NCI-H187 (cell line): ENCODE measurements at places on chromosomes 3 and 15.

DNA sequence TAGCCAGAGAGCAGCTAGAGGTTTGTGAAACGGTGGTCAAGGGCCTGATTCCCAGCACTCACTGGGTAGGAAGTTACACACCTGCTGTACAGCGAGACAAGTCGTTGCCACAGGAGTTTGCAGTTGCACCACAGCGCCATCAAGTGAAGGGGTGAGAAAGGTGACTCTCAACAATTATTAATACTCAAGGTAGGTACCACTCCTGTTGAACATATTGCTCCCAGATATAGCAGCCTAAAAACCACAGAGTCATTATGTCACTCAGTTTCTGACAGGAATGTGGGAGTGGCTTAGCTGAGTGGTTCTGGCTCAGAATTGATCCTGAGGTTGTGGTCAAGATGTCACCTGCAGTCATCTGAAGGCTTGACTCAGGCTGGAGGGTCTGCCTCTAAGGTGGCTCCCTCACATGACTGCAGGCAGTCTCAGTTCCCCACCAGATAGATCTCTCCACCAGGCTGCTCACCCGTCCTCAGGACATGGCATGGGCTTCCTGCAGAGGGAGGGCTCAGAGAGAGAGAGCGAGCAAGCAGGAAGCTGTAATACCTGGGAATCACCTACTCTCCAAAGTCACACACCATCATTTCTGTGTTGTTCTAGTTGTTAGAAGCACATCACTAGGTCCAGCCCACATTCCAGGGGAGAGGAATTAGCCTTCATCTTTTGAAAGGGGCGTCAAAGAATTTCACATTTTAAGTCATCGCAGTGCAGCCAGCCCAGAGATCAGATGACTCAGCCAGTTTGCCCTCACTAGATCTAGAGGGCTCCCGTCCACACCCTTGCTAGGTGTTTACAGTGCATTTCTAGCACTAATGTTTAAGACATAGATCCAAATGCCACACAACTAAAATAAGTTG, 17.0 kb upstream of the ANO10 start:
- peak; percentile 0 for DNase-seq

- DNase-seq = no peak
Measured at GRCh38 chr15:74383286-74383685, 15.8 kb upstream of the CYP11A1 start.

GRCh38 chr3:17629400-17629799, 113.0 kb downstream of the TBC1D5 start:
- DNase-seq = no peak

DNA sequence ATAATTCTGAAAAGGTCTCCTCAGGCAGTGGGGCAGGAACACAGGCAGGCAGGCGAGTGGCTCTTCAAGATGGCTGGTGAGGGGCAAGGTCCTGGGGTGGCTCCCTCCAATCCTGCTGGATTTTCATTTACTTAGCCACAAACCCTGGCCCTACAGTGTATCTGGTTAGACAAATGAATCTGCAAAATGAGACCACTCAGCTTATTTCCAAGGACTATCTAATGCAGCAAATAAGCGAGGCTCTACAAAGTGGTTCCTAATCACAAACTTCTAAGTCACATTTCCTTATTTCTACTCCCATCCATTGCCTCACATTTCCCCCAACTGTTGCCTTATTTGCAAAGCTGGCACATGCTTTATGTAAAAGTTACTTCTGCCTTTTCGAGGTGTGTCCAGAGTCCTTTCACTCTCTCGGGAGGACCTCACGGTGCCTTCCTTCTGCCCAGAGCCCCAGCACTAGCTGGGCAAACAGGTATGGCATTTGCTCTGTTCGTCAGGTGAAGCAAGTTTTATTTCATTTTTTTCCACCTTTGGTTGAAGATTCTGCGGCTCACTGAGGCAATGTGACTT, 40.5 kb downstream of the CCDC12 start:
- no peak for DNase-seq

DNA sequence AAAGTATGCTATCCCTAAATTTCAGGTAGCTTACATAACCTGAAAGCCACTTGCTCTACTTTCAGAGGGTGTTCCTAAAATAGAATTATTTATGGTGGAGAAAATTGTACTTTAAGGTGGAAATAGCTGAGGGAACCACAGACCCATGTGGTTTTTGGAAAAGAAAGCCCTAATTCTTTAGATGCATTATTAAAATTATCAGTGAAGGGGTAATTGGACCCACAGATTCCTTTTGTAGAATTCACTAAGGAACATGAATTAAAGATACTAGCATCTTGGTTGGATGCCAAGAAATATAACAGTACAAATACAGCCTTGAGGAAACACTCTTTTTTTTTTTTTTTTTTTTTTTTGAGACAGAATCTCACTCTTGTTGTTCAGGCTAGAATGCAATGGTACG, 37.8 kb downstream of the DPPA2 start:
- no peak for DNase-seq

- DNase-seq = no peak
Measured at GRCh38 chr3:39413691-39414420, 7.3 kb downstream of the RPSA start.

GRCh38 chr15:98888820-98889479, 118.6 kb downstream of the PGPEP1L start:
- DNase-seq = no peak

- DNase-seq = no peak
Measured at GRCh38 chr3:158780766-158781165, 21.1 kb upstream of the MFSD1 start.

GRCh38 chr3:67077656-67078055, 79.5 kb downstream of the KBTBD8 start:
- DNase-seq = no peak

- DNase-seq = no peak
Measured at GRCh38 chr3:165403666-165404065, 207.5 kb upstream of the SLITRK3 start.

- no peak for DNase-seq
Measured at GRCh38 chr15:66214246-66214645, 39.3 kb downstream of the MEGF11 start.

- DNase-seq = no peak
Measured at GRCh38 chr15:41476416-41477048, 17.1 kb upstream of the ITPKA start.

DNA sequence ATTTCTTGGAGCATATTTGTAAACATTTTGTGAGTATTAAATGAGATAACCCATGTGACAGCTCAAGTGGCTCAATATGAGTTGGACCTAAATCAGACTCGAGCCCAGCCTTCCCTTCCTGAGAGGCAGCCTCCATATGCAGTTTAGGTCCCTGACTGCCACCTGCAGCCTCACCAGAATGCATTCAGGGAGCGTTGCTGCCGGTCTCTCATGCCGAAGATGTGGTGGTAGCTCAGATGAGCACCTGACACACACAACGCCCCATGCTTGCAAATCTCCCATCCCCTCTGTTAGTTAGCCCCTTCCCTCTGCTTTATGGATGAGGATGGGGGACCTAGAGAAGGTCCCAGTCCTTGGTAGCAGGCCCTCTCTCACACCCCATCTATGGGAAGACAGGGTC, 9.2 kb downstream of the ST6GAL1 start:
- DNase-seq = no peak

- no peak for DNase-seq
Measured at GRCh38 chr3:113783463-113783862, 36.6 kb downstream of the ATP6V1A start.

GRCh38 chr3:23646184-23646920, 159.4 kb upstream of the UBE2E1 start:
- no peak for DNase-seq

DNA sequence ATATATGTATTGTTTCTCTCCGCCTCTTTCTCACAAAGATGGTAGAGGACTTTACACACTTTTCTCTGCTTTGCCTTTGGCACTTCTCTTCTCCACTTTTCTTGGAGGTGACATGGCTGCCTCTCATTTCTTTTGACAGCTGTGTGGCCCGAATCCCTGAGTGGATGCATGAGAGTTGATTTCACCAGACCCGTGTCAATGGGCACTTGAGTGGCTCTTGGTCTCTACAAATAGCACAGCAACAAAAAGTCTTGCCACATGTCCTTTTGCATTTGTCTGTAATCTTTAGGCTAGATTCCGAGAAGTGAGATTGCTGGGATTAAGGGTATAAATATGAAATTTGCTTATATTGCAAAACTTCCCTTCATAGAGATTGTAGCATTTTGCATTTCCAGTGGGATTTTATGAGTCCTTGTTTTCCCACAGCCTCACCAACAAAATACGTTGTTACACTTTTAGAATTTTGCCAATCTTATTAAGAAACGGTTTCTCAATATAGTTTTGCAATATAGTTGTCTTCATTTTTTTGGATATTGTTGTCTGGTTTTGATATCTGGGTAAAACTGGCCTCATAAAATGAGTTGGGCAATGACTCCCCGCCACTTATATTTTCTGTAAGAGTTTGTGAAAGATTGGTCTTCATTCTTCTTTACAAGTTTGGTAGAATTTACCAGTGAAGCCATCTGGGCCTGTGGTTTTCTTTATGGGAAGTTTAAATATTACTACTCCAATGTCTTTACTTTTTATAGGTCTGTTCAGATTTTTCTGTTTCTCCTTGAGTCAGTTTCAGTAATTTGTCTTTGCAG, 5.2 kb upstream of the TRPM1 start:
- no peak for DNase-seq

DNA sequence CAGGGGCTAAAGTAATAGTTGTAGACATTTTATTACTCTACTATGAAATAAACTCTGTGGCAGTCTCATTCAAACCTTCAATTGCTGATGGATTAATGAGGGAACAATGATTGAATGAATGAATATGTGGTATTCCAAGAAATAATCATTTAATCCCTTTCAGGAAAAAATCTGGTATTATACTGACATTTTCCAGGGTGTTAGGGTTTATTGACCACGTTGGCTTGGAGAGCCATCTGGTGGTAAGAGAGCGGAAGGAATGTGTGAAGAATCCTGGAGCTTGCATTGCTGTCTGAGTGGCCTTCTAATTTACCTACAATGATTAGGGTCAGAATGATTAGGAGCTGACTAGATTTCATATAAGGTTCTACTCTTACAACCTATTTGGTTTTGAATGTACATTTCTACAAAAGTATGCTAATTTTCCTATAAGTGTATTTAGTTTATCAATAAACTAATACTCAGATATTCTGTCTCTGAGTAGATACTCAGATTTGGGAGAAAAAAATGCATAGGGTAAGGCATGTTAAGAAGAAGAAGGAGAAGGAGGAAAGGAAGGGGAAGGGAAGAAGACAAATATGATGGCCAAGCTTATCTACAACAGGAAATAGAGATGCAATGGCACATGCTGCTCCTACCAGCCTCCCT, 249.9 kb downstream of the ROBO1 start:
- no peak for DNase-seq

DNA sequence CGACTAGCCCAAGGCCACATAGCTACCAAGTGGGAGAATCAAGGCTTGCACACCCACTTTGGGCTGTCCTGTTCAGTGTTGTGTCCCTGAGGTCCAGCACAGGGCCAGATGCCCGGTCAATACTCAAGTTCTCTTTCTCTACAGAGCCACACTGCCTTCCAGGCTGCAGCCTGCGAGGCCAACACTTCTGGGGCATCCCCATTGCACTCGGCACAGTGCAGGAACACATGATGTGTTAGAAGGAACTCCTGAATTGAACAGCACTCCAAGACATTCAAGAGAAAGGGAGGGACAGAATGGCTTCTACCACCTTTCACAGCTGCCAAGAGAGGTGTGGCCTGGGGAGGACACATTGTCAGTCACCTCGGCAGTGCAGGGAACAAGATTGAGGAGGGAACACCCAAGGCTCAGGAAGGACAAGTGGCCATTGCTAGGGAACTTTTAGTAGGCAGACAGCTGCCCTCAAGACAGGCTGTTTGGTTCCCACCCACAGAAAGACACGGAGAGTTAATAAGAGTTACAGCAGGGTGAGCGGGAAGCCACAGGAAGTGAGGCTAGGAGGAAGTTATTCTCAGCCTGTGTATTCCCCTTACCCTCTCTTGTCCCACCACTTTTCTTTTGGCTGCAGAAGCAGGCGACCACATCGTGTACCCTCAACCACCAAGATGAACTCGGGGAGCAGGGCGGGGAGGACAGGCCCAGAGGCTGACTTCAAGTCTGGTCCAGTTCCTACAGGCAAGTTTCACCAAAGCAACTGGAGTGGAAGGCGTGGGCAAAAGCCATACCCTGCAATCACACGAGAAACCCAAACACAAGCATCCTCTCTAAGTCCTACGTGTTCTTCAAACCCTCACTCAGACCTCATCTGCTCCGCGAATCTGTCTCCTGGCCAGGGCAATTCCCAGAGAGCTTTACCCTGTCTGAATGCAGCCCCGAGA, 69.4 kb downstream of the SRGAP3 start:
- no peak for DNase-seq

DNA sequence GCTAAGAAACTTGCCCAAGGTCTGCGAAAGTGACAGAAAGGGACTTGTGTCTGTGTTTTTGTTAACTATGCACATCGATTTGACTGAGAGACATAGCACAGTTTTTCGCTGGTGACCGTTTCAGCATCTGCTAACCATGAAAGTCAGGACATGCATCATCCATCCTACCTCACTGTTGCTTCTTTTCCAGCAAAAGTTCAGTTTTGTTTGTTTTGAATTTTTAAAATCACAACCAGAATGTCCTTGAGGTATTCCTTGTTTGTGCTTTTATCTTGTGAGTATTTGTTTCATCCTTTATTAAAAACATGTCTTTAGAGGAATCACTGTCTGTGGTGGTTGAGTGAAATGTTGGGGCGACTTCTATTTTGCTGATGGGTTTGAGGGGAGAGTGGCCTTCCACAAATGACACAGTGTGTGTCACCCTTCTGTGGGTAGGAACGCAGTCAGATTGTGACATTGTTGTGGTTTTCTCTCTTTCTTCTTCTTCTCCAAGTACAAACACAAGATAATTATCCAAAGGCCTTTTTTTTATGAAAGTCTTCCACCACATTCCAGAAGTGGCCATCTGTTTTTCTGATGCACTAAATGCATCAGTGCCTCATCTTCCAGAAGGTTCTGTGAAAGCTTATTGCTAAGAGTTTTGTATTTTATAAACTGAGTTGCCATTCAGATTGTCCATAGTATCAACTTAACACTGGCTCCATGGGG, 214.4 kb upstream of the NR2E3 start:
- DNase-seq = no peak

GRCh38 chr3:127734181-127734720, 61.5 kb downstream of the ABTB1 start:
- DNase-seq = no peak

- DNase-seq = no peak
Measured at GRCh38 chr3:67765575-67765974, 111.2 kb upstream of the SUCLG2 start.

DNA sequence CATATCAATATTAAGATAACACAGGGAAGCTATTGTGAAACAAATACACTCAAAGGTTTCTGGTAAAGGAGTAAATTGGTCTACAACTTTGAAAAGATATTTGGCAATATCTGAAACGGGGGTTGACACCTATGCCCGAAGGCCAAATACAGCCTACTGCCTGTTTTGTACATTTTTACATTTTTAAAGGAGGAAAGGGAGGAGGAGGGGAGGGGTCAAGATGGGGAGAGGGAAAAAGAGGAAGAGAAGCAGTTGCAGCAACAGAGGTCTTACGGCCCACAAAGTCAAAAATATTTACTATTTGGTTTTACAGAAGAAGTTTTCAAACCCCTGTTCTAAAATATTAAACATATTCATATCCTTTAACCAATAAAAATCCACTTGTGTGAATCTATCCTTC, 94.2 kb downstream of the FMN1 start:
- DNase-seq = no peak

GRCh38 chr15:77784361-77785292, 151.9 kb upstream of the LINGO1 start:
- no peak for DNase-seq

GRCh38 chr3:63908081-63908736, 4.0 kb downstream of the SCAANT1 start:
- DNase-seq = no peak
